Fibroblast of skin of right biceps (primary cell): ENCODE measurements at places on chromosomes 2 and 18.

DNA sequence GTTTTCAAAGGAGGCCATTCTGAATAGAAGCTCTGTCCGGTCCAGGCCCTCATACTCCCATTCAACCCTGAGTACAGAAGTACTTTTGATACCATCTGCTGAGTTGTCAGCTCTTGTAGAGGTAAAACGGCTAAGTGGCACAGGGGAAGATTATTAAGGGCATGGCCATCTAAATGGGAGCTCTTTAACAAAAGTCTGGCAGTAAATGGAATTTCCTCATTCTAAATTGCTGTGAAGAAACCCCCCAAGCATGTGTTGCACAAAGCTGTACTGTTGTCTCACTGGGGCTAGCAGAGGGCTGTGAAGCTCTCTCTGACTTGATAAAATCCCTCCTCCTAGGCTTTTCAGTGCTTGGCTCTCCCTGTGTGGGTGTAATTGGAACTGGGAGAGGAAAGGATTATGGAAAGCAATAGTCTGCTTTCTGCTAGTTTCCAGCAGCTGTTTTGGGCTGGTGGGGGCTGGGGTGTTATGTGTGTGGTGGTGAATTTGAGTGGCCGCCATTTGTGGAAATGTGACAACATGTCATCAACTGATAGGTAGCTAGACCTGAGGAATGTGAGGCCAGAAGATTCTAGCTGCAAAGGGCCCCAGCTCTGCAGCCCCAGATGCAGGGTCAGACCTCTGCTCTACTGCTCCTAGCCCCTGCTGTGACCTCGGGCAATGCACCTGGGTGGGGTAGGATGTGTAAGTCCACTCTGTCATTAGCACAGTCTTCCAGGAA is 65.1 kb downstream of the MAP4K4 start:
- no peak for DNase-seq

DNA sequence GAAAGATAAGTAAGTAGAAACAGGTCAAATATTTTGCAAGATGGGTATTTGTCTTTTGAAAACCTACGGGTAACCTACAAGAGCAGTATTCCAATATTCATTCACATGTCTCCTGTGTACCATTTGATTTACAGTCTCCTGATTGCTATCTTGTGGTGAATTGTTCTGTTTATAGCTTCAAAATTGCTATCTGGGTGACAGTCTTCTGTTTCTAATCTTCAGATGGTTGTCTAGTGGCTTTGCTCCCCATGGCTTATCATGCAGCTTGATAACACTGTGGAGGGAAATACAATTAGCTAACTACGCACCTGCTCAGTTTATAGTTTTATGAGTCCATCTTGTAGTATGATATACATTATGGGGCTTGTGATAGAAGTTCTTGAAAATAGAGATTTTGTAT is 816.8 kb downstream of the CPS1 start:
- DNase-seq: no peak

GRCh38 chr2:54313147-54313546 is 57.1 kb upstream of the TSPYL6 start:
- no peak for DNase-seq

- DNase-seq: no peak
These were observed 50.1 kb upstream of the PIEZO2 start for GRCh38 chr18:11199477-11199876.

DNA sequence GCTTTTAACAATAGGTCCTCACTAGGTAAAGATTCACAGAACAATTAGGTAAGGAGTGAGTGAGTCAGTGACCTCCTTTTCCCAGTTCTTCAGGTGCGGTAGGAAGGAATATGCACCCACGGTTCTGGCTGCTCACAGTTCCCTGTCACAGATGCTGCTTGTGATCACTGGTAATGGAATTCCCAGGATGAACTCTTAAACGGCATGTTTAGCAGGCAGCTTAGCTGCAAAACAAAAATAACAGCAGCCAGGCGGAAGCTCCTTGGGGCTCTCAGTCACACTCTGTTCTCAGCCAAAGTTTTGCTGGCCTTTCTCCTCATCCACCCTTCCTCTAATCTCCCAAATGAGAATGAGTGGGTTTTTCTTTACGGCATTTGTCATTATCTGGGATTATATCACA is 274.5 kb downstream of the MYT1L start:
- DNase-seq: no peak

GRCh38 chr18:37419315-37419714 is 146.3 kb downstream of the CELF4 start:
- DNase-seq: peak; percentile 59

DNA sequence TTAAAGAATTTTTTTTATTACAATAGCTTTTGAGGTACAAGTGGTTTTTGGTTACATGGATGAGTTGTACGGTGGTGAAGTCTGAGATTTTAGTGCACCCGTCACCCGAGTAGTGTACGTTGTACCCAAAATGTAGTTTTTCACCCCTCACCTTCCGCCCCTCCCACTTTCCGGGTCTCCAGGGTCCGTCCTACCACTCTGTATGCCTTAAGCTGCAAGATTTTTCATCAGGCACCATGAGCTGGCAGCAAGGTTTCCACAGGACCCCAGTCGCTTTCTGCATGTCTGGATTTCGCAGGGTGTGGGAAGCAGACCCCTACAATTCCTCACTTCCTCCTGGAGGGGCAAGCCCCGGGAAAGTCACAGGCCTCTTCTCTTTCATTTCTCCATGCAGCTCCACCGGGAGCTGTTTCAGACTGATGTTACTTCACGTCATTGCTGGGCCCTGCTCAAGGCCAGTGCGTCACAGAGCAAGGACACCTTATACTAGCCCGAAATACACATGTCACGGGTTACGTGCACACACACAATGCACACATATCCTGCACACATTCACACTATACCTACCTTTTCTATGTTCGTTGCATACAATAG is 179.1 kb downstream of the ZFP36L2 start:
- no peak for DNase-seq

GRCh38 chr18:8501044-8501443 is 108.2 kb upstream of the RAB12 start:
- DNase-seq: no peak

DNA sequence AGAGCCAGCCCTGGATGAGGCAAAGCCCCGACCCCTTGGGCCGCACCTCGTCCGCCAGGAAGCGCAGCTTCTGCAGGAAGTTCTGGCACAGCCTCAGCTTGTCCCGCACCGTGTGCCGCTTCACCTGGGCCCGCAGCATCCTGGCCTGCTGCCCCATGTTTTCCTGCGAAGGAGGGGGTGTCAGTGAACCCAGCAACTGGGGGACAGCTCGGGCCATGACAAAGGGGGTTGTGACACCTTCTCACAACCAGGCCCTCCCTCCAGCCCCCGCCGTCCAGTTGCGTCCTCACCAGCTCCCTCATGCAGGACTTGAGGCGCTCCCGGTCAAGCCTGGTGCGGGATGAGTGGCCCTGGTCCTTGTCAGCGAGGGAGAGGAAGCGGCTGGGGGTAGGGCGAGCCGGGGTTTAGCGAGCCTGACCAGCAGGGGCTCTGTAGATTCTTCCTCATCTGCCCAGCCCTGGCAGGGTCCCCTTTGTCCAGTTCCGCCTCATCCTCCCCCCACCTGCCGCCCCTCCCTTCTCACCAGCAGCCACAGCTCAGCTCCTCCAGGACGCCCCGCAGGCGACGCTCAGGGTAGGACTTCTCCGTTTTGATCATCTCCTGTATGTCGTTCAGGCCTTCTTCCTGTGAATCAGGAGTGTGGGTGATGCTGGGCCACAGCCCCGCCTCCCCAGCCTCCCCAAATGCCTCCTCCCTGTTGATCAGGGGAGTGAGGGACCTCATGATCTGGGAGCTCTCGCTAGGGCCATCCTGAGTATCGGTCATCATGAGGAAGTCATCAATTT is 606 bp downstream of the OTOF start:
- DNase-seq: no peak

GRCh38 chr2:75340560-75340959 is 141.2 kb upstream of the TACR1 start:
- peak; percentile 88 for DNase-seq

DNA sequence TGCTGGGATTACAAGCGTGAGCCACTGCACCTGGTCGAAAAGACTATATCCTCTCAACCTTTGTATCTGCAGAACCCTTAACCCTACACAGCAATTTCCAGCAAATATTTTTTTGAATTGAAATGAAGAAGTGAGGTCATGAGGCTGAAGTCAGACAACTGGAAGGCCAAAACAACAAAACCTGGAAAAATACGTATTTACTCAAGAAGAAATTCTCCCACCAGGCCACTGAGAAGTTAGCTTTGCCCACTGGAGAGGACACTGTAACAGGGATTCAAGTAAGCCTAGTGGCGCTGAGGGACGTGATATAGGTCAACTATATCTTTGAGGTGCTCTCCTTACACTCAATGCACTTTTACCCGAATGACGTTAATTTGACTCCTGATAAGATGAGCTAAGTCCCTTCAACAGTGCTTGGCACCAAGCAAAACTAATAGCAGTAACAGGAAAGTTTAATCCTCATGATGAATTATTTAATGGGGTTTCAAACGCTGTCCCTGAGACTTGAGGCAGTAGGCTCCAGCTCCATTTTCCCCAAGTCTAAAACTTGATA is 1.9 kb downstream of the HDLBP start:
- no peak for DNase-seq

GRCh38 chr2:40034198-40034597 is 255.1 kb upstream of the THUMPD2 start:
- DNase-seq: peak; percentile 83

GRCh38 chr2:68193144-68193543 is 35.5 kb downstream of the PNO1 start:
- no peak for DNase-seq

DNA sequence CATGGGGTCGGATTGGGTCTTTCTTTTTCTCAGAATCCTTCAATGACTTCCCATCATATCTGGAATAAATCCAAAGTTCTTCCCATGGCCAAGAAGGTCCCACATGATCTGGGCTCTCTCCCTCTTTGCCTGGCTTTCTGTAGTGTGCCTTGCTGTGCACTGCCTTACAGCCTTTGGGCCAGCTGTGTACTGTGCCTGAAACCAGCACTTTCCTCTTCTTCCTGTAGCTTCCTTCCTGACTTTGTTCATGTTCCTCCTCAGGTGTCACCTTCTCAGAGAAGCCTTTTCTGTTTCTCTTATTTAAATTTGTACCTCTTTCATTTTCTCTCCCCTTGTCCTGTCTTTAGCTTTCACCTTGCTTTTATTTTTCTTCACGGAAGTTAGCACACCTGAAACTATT is 4.3 kb upstream of the CDCA7 start:
- no peak for DNase-seq

DNA sequence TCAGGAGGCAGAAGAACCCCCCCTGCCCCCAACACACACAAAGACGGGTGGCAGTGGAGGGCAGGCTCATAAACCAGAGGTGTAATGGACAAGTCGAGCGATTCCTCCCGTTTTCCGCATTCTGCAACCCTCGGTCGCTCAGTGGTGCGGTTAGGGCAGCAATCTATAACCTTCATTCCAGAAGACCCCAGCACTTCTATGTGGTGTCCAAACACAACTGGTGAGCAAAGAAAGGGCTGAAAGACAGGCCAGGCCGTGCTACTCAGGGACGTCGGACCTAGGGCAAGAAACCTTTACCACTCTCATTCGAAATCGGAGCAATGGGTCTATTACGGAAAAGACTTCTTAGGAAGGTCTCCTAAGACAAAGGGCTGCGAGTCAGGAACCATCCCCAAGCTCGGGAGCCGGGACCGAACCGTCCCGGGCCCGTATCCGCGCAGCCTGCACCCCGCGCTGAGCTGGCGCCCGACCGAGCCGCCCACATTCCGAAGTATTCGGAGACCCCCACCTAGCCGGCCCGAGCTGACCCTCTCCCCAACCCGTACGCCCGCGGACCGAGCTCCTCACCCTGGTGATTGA is 568 bp downstream of the ARL5A start:
- DNase-seq: peak; percentile 24

GRCh38 chr18:22032392-22032961 is 136.9 kb upstream of the GATA6 start:
- peak; percentile 97 for DNase-seq

DNA sequence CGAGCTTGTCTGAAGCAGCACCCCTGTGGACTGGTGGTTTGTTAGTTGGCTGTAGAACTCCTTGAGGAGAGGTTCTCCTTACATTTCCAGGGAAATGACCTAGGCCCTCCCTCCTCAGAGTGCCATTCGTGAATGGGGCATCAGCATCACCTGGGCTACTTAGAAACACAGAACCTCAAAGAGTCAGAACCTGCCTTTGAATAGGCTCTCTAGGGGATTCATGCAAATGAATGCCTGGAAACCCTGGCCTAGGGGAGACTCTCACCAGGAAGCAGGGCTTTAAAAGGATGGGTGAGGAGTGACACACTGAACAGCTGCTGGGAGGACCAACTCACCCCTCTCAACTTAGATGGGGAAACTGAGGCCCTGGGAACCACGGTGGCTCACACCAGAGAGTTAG is 2.1 kb upstream of the MOCOS start:
- DNase-seq: no peak

DNA sequence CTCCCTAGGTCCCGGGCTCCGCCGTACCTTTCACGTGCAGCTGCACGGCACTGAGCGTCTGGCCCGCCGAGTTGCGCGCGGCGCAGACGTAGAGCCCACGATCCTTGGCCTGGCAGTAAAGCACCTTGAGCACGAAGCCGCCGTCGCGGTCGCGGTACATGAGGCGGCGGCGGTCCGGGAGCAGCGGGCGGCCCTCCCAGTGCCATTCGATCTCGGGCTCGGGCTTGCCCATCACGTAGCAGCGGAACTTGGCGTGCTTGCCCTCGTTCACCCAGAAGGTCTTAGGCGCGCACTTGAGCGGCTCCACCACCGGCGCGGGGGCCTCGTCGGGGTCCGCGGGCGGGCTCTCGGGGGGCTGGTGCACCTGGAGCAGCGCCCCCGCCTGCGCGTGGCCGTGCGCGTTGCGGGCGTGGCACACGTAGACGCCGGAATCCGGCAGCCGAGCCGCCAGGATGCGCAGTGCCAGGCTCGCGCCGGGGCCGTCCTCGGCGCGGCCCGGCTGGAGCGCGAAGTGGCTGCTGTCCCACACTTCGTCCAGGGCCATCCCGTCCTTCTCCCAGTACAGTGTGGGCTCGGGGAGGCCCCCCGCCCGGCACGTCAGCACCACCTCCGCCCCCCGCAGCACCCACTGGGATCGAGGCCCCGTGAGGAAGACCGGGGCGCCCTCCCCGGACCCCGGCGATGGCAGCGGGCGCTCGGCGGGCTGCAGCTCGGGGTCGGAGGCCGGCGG is 980 bp downstream of the OBSL1 start:
- peak; percentile 44 for DNase-seq
